ENCODE measurements at places on chromosomes 2 and 18.

DNA sequence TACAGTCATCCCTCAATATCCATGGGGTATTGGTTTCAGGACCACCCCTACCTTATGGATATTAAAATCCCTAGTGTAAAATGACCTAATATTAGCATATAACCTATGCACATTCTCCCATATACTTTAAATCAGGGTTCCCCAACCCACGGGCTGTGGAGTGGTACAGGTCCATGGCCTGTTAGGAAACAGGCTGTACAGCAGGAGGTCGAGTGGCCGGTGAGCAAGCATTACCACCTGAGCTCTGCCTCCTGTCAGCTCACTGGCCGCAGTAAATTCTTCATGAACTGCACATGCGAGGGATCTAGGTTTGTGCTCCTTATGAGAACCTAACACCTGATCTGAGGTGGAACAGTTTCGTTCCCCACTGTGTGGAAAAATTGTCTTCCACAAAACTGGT lies 73.8 kb downstream of the RIF1 start:
- DNase-seq, result no peak

DNA sequence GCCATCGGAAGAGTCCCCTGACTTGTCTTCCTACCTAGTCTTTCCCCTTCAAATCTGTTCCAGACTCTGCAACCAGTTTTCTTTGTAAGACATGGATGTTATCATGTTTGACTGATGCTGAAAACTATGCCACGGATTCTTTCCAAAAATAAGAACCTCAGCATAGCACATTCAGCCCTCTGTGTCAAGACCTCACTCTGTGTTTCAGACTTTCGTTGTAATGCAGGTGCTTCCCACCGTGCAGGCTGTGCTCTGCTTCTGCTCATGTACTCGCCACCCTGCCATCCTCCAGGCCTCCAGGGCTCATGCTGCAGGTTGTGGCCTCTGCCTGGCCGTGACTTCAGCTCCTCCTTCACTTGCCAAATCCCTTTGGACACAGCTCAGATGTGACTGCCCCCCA lies 347.0 kb upstream of the RAB12 start:
- DNase-seq, result no peak

- DNase-seq, result no peak
Observed at GRCh38 chr2:210964141-210964764, 407.9 kb downstream of the CPS1 start.

GRCh38 chr2:26970928-26971627 lies 641 bp downstream of the MAPRE3 start:
- DNase-seq, result no peak

- DNase-seq, result no peak
Observed at GRCh38 chr2:223972656-223973102, 15.4 kb downstream of the MRPL44 start.

GRCh38 chr2:107591561-107592279 lies 235.0 kb upstream of the RGPD4 start:
- no peak for DNase-seq

GRCh38 chr2:70753031-70753430 lies 15.0 kb downstream of the ADD2 start:
- DNase-seq, result no peak

GRCh38 chr2:204722207-204722606 lies 176.9 kb downstream of the PARD3B start:
- no peak for DNase-seq

- DNase-seq, result no peak
Observed at GRCh38 chr2:104850361-104851290, 3.3 kb upstream of the POU3F3 start.

DNA sequence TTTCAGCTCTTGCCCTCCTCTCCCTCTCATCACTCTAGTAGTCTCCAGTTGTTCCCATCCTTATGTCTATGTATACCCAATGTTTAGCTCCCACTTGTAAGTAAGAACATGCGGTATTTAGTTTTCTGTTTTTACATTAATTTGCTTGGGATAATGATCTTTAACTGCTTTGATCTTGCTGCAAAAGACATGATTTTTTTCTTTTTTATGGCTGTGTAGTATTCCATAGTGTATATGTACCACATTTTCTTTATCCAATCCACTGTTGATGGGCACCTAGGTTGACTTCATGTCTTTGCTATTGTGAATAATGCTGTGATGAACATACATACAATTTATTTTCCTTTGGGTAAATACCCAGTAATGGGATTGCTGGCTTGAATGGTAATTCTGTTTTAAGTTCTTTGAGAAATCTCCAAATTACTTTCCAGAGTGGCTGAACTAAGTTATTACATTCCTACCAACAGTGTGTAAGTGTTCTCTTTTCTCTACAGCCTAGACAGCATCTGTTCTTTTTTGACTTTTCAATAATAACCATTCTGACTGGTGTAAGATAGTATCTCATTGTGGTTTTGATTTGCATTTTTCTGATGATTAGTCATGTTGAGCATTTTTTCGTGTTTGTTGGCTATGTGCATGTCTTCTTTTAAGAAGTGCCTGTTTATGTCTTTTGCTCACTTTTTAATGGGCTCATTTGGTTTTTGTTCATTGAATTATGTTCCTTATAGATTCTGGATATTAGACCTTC lies 179.6 kb upstream of the SLC39A10 start:
- DNase-seq, result no peak

DNA sequence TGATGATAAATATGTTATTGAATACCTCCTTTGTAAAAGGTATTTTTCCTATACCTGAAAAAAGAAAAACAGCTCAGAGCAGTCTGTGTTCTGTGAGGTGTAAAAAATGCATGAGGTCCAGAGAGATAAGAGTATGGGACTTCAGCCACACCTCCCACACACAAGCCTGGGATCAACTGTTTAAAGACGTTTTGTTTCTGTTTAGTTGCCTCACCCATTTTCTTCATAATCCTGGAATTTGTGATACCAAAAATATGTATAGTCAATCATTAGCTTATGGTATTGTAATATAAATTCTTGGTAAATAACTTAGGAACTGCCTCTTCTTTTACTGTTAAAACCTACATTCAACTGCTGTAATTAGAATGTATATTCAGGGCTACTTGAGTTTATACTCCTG lies 1322.9 kb upstream of the TMEFF2 start:
- no peak for DNase-seq

- peak; percentile 87 for DNase-seq
Observed at GRCh38 chr2:241443486-241444223, 64.7 kb downstream of the STK25 start.

- no peak for DNase-seq
Observed at GRCh38 chr18:61595615-61596251, 262.5 kb downstream of the CDH20 start.

GRCh38 chr2:151481744-151482143 lies 72.0 kb downstream of the RIF1 start:
- no peak for DNase-seq

GRCh38 chr2:124692707-124693106 lies 667.6 kb downstream of the CNTNAP5 start:
- DNase-seq, result no peak

DNA sequence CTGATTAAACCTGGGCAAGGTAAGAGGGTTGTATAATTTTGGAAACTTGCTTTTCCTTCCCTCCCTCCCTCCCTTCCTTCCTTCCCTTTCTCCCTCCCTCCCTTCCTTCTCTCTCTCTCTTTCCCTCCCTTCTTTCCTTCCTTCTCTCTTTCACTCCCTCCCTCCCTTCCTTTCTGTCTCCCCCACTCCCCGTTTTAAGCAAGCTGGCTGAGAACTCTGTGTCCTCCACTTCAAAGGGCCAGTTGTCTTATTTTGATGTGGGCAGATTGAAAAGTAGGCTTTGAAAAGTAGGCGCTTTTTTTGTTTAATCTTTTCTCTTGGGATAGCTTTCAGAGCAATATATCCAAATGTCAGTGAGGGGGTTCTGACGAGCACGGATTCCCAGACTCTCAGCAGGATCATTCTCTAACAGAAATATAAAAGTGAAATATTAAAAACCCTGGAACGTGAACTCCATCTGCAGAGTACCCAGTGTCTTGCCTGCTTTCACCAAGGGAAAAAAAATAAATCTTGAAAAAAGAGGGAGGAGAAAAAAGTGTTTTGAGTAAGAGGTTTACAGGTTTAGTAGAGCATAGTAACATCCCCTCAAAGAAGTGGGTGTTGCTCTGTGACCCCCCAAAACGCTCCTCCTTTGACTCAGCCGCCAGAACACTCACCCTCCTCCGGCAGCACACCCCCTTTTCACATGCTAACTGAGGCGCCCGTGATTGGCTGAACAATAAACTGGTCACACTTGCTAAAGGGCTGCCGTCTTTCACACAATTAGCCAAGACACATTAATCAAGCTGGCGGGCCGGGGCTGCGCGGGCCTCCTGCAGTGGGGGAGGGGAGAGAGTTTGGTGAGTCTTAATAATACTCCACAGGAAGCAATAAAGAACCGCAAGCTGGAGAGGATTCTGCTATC lies 52.2 kb downstream of the CDK15 start:
- no peak for DNase-seq

DNA sequence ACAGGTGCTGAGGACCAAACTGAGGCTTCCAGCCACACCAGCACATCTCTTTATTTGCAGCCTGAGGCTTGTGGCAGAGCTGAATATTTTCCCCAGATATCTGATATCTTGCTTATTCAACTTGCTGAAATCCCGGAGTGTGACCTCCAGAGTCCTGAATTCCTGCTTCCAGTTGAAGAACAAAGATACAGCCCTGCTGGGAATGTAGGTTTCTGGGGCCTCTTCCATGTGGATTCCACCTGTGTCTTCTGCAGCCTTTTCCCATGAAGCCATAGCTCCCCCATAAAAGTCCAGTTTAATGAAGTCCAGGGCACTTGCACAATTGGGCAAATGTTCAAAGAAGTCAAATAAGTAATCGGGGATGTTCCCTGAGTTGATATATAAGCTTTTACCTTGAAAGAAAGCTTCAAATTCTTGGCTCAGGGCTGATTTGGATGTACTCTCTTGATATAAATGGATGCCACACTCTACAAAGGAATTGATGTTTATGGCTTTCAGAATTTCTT lies 14.9 kb downstream of the NLRC4 start:
- no peak for DNase-seq

DNA sequence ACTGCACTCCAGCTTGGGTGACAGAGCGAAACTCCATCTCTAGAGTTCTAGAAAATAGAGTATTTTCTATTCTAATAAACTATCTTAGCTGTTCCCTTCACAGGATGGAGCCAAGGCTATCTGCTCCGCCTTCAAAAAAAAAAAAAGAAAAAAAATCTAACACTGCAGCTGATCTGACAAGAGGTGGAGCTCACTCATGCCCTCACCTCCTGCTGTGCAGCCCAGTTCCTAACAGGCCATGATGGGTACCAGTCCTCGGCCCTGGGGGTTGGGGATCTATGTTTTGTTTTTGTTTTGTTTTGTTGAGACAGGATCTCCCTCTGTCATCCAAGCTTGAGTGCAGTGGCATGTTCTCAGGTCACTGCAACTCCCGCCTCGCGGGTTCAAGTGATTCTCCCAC lies 3.0 kb downstream of the WDSUB1 start:
- DNase-seq, result no peak

GRCh38 chr2:109719871-109720270 lies 74.2 kb upstream of the RGPD5 start:
- DNase-seq, result no peak

GRCh38 chr2:54284826-54285225 lies 28.8 kb upstream of the TSPYL6 start:
- DNase-seq, result no peak

DNA sequence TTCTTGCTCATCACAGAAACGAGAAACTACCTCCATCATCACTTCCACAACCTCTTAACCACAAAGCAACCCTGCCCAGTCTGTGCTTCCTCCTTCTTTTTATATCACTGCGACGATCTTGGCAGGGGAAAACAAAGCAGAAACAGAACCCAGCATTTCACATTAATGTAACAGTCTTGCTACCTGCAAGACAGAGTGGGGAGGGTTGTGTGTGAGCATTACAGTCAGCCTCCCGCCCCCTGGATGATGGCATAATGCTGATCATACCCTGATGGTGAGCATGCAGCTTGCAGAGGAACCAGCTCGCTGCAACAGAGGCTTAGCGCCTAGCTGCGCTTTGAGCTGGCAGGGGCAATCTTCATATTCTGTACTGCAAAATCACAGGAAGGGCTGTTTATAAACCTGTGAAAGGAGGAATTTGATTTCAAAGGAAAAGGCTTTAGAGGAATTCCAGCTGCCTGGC lies 376.1 kb downstream of the IRS1 start:
- peak; percentile 14 for DNase-seq

DNA sequence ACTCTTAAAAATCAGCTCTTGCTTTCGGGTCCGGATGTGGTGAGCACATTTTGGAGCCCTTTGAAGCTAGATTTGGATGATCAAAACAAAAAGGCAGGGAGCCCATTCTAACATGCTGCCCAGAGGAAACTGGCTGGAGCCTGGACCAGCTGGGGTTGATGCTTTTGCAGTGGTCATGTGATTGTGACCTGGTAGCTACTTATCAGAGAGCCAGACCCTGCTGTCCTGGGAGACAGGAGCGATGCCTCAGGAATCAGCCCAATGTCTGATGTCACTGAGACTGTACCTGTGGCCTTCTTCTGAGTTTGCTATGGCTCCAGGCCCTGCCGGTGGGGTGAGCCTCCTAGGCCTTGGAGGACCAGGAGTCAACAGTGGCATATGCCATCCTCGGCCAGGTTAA lies 18.7 kb upstream of the SCLY start:
- DNase-seq, result no peak

DNA sequence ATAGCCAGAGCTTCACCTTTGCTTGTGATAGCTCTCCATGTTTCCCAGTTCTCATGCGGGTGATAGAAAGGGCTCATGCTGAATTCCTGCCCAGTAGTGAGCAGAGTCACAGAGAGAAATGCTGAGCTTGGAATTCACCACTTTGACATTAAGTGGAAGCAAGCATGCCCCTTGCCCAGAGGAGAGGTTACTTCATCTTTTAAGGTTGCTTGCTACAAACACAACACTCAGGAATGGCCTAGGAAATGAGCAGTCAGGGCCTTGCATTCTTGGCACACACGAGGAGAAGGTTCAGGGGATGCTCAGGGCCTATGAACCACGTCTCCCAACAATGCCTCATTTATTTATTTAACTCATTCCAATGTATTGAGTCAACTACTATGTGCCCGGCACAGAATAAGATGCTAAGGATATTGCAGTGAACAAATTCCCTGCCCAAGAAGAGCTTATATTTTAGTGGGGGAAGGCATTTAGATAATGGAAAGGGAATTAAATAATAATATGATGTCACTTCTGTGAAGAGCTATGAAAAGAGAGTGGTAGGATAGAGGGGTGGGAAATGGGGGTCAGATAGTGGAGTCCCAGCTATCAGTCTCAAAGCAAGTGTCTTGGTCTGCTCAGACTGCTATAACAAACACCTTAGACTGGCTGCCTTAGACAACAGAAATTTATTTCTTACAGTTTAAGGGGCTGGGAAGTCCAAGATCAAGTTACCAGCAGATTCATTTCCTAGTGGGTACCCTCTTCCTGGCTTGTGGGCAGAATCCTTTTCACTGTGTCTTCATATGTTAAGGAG lies 42.1 kb downstream of the DDX18 start:
- no peak for DNase-seq

Data from activated CD4-positive, alpha-beta T cell treated with anti-CD3 and anti-CD28 coated beads for 1 hour (primary cell).